EL (cell line): ENCODE measurements at places on chromosomes 7 and 10.
A peak's percentile ranks its signal among the peaks of the same experiment; 100 is the strongest.

DNA sequence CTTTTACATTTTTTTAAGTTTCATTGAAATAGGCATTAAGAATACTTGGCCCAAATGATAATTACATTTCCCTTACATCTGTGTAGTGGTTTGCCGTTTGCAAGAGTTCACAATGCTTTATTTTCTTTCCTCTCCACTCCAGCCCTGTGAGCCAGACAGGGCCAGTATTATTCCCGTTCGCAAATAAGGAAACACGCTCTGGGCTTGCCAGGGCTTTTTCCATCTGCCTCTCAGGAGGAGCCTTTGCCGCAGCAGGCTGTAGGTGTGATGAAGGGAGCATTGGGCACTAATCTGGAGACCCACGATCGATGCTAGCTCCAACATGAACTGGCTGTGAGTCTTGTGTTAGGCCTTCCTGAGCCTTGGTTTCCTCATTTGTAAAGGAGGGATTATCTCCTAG, 154.4 kb downstream of the GALNT17 start:
- no peak for DNase-seq

GRCh38 chr7:73851410-73852338, 9.3 kb upstream of the TMEM270 start:
- peak; percentile 98 for DNase-seq

- peak; percentile 66 for DNase-seq
Observed at GRCh38 chr10:69439813-69440506, 11.3 kb upstream of the TSPAN15 start.

DNA sequence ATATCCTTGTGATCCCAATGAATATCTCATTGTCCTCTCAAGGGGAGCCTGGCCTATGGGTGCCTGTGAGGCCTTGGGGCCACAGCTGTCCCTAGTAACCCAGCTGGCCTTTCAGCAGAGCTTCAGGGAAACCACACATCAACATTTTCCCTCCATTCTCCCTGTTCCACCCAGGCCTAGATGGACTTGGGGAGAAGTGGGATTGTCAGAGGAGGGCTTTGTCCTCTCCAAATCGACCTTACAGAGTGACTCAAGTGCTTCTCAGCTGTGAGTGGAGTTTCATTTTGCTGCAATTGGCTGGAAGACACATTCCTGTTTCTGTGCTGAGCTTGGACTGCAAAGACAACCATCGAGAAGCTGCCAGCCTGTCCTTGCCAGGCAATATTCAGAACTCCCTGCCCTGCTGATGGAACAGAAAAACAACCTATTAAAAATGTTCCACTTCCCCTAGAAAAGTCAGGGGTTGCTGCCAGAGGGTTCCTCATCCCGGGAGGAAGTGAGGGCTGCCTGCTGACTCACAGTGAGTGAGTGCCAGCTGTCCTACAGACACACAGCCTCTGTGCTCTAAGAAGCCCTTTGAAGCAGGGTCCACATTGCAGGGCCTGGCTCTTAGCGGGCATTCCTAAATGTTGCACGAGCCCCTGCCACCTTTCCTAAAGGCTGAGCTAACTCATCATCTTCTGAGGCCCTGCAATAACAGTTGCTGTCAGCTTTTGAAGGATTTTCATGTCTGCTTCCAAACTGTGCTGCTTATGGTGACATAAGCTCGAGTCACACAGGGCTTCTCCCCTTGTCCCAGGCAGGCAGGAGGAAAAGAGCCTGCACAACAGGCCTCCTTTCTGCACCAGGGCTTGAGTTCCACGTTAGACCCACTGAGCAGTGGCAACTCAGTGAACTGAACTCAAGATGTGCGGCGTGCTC, 20.5 kb downstream of the STRA8 start:
- DNase-seq = peak; percentile 78

DNA sequence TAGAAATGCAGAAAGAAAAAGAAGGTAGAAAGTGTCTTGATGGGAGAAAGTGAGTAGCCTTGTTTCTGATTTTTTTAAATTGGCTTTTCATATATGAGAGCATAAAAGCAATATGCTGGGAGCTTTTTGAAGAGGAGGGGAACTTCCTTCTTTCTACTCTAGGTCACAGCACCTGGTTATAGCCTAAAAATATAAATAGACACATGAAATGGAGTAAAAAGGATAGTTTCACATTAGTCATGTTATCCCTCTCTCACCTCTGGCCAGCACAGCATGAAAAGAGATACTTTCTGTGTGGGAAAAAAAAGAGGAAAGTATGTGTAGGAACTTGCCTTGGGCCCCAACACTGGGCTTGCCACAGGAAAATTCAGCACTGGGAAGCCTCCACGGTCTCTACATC, 292.2 kb upstream of the ZWINT start:
- DNase-seq = no peak

DNA sequence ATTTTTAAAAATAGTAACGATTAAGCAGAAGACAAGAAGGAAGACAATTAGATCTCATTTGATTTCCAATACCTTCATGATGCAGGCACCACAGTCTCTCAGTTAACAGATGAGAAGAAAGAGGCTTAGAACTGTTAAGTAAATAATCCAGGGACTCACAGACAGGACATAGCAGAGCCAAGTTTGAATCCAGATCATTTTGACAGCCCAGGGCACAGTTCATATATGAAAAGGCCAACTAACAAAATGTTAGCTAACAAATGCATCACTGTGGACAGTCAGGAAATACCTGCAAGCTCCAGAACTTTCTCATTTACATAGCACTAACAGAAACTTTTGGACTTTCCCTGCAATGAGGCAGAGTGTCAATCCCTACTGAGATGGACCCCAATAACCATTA, 4.2 kb upstream of the NPSR1 start:
- no peak for DNase-seq

- DNase-seq = no peak
Observed at GRCh38 chr10:76336213-76336963, 905.0 kb downstream of the LRMDA start.

GRCh38 chr7:12839508-12840153, 152.2 kb downstream of the ARL4A start:
- DNase-seq = no peak

DNA sequence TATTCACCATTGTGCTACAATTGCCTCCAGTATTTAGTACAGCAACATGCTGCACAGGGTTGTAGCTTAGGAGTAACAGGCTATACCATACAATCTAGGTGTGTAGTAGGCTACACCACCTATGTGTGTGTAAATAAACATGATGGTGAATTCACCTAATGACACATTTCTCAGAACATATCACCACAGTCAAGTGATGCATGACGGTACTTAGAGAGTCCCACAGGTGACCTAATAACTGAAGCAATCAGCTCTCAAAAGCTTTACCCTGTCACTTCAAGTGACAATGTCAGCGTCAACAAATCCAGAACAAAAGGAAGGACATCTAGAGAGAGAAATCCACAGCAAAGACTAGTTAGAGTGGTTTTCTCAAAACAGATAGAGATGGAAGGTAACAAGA, 38.8 kb downstream of the CCNJ start:
- DNase-seq = no peak
